ENCODE measurements at places on chromosomes 11 and 22.

GRCh38 chr22:50417411-50418210 lies 57.2 kb downstream of the SBF1 start:
- DNase-seq, result no peak

- no peak for DNase-seq
These were observed 21.9 kb upstream of the PPP2R1B start for GRCh38 chr11:111788051-111788450.

DNA sequence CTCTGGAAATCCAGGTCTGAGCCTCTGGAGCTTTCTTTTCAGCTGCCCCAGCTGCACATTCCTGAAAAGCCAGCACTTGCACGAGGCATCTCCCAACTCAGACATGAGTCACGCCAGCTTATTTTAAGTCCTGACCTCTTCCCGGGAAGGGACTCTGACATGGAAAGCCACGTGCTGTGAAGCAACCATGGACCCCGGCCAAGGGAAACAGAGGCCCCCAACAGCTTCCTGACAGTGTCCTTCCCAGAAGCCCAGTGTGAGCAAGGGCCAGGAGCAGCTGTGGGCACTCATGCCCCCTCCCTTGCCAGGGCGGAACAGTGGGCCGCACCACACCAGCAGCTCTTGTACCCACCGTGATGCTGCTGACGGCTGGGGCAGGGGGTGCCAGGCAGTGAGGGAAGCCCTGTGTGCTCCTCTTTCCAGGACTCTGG lies 118.8 kb upstream of the CADM1 start:
- DNase-seq, result peak; percentile 69

GRCh38 chr11:69930081-69931059 lies 111.2 kb upstream of the FGF3 start:
- DNase-seq, result no peak

DNA sequence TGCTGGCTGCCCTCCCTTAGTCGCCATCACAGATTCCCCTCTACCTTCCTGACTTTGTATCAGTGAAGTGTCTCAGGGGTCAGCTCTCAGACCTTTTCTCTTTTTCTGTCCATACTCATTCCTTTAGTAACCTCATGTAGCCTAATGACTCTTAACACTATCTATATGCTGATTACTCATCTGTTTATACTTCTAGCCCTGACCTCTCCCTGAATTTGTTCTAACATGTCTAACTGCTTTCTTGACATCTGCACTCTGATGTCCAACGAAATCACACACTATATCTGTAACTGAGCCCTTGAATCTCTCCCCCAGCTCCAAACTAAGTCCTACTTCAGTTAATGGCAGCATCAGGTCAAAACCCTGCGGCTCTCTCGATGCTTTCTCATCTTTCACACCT lies 135.8 kb upstream of the TIMP3 start:
- DNase-seq, result no peak

- no peak for DNase-seq
These were observed 1077.3 kb downstream of the TBC1D22A start for GRCh38 chr22:47839595-47840227.

DNA sequence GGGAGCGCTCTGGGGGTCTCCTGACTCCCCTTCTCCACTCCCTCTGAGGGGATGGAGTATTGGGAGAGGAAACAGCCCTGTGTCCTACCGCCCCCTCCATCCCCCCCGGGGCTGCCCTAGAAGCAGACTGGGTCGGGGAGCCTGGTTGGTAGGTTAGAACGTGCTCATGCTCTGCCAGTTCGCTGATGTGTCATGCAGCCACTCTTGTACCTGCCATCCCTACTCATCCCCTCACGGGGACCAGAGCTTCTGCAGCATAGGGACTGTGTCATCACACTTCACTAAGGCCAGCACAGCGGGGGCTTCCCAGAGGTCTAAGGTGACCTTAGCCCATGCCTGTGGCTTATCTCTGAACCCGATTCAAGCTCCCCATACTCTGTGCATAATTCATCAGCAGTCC lies 4.7 kb downstream of the KCNJ1 start:
- DNase-seq, result no peak

DNA sequence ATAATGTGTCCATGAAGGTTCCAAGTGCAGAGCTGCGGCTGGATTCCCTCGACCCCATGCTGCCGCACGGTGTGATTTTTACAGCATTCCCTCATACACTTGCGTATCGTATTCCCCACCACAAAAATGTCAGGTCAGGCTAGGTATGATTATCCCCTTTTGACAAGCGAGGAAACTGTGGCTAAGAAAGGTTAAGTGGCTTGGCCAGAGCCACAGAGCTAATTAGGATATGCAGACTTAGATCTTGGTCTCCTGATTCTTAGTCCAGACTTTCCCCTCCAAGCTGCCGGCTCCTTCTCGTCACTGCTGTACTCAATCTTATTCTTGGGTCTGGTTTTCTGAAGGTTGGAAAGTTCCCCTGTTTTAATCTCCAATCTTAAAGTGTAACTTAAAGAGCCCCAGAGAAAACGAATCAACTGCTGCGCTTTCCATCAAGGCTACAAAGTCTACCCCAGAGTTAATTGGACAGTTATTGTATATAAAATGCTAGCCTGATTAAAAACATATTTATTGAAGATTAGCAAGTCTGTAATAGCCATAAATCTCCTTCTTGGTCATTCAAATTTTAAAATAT lies 176.6 kb downstream of the ADAMTS15 start:
- DNase-seq, result no peak

DNA sequence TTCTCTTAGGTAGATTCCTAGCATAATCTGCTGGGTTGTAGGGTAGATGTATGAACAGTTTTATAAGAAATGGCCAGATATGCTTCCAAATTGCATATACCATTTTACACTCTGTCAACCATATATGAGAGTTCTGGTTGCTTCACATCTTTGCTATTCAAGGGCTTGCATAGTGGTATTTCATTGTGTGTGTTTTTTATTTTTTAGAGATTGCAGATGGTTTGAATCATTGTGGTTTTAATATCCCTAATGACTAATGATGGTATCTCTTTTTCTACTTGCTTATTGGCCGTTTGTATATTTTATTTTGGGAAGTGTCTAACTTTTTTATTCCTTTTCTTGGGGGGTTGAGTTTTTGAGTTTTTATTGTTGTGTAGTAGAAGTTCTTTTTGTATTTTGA lies 26.9 kb downstream of the RNF214 start:
- DNase-seq, result peak; percentile 56

DNA sequence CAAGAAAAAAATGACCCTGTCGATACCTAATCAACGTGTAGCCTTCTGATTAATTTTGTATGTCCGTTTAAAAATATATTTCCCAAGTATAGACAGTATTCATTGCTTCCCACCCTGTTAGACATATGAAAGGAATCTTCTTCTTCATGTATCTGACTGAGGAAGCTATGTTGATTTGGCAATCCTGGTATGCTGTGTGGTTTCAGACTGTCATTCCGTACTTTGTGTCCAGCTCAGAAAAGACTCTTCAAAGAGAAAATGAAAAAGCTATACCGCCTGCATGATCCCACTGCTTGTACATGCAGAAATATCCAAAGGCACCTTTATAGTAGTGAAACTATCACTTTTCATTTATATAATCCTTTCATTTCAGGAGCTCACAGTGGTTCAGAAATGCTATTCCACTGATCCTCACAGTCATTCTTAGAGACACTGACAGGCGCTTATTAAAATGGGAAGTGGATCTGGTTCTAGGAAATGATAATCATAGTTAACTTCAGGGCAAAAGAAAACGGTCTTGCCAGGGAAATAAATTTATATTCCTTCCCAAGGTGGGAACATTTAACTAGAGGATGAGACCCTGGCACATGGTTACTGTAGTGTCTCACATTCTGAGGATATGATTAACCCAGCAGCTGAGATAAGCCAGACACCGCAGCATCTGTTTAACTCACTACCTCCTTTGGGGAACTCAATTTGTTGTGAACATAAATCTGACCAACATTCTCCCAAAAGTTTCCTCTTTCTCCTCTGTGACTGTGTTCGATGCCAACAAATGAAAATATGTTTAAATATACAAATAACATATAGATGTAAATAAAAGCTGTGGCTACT lies 599.2 kb upstream of the LUZP2 start:
- peak; percentile 84 for DNase-seq

GRCh38 chr11:10495464-10495786 lies 40.4 kb downstream of the AMPD3 start:
- DNase-seq, result no peak

DNA sequence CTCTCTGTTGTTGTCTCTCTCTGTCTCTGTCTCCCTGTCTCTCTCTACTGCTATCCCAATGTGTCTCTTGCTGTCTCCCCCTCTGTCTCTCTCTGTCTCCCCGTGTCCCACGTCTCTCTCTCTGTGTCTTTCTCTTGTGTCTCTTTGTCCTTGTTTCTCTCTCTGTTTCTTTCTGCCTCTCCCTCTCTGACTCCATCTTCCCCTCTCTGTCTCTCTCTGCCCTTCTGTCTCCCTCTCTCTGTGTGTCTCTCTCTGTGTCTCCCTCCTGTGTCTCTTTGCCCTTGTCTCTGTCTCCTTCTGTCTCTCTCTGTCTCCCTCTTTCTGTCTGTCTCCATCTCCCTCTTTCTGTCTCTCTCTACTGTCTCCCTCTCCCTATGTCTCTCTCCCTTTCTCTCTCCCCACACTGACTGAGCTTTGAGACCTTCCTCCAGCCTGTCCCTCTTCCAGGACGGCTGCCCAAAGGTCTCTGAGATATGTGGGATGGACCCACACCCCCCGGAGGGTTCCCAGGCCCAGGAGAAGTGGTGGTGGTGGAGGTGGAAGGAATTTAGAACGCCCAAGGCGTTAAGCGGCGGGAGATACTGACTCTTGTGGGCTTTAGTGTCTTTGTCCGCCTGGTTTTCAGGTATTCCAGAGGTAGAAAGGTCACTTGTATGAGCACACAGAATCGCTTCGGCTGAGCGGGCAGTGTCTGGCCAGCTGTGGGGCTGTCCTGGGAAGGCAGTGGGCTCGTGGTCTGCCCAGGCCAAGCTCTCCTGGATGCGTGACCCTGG lies 65.5 kb upstream of the CCND1 start:
- no peak for DNase-seq

- no peak for DNase-seq
These were observed 32.4 kb downstream of the KCNQ1 start for GRCh38 chr11:2477254-2477653.

DNA sequence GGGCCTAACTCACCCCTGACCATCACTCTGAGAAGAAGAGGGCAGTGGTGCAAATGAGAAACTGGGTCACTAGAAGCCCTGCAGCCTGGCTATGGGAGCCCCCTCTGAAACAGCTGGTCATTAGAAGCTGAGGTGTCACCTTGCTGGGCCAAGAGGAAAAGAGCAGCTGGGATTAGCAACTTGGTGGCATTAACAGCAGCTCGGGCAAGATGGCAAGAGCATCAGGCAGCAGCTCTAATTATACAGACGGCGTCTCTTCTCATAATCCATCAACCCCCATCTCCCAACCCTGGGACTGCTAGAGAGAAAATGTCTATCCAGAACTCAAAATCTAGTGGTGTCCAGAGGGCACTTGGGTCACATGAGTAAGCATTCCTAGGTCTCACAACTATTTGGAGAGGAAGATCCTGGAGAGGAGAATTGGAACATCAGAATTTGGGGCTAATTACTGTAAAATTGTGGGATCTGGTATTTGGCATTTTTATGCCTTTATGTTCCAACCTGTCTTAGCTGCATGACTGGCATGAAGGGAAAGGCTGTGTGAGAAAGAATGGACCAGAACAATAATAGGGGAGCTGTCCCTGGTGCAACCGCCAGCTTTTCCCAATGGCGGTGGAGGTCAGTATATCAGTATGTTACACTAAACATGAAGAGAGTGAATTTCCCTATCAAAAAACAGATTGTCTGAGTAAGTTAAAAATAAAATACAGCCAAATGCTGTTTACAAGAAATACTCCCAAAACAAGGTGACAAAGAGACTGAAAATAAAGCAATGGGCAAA lies 7.6 kb upstream of the LMO1 start:
- DNase-seq, result no peak

- DNase-seq, result no peak
These were observed 28.5 kb upstream of the CSNK1E start for GRCh38 chr22:38345782-38346181.

DNA sequence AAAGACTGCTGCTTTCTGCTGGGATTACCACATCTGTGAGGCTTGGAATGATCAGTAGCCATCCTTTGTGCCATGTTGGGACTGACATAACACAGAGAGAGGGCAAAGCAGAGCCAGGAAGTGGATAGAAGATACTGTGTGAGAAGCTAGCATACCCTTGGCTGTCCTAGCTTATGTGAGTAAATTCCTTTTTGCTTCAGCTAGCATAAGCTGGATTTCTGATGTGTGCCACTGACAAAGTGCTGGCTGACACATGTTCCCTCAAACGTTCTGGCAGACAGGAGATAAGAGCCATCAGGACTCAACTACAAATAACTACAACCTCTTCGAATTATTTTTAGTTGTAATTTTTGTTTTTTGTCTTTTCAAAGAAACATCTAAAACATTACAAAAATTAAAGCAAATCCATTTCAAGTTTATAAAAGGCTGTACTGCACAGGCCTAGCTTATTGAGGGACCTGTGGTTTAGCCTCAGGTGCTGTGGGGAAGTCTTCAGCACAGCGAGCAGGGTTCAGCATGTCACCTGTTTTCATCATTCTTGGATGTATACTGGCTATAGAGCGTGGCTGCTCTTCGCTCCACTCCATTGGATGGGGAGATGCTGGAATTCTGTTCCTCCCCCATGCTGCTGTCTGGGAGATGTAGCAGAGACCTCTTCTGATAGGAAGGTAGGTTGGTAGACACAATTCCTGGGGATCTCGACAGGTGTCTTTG lies 120.9 kb downstream of the SWAP70 start:
- no peak for DNase-seq

DNA sequence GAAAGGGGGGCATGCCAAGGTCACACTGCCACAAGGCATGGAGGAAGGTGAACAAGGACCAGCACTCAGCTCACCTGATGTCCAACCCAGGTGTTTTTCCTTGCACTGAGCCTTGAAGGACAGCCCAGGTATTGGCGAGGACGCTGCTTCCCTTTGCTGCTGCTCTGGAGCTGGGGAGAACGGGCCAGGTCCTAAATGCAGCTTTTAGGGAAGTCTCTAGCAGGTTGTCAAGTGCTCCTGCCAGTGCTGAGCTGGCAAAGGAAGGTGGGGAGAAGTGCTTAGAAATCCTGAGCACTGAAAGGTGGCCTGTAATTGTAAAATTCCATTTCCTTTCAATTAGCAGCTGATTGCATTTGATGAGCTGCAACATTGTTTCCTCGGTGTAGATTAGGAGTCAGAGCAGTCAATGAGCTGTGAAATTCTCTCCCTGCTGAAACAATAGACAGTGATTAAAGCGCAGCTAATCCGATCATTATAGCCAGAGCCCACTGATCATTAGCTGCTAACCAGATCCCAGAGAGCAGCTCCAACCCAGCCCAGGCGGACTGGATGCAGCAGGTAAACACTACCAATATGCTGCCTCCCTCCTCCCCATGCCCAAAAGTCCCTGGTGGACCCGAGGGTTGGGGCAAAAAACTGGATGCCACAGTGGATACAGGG lies 507.6 kb downstream of the INSC start:
- DNase-seq, result no peak

- DNase-seq, result no peak
These were observed 147.2 kb downstream of the TRPC6 start for GRCh38 chr11:101436511-101437142.

Data from GM04503 (cell line).